SJSA1 (cell line): ENCODE measurements at places on chromosomes 2 and 18. TPM values are rescaled to one million over a fixed set of nuclear protein-coding genes. Genes with fewer than 3 reads are reported as not detected.

DNA sequence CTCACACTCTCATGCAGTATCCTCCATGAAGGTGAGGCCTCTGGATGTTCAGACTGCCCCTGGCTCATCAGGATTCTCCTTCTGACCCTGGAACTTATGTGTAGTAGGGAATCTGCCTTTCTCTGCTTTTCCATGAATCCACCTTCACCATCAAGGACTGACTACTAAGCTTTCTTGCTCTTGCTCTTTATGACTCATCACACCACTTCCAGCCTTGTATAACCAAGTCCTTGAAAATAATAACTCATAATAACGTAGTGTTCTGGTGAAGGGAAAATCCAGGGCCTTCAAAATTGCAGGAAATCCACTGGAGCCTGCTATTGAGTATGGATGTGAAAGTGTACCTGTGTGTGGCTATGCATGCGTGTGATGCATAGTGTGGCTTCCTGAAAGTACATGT, 11.3 kb upstream of the KCNS3 start:
- no peaks in the 10 kb centered on the region for H3K4me1 ChIP-seq
- H3K36me3 ChIP-seq: no peaks in the 10 kb centered on the region
- H3K4me3 ChIP-seq: no peak overlapping the region

DNA sequence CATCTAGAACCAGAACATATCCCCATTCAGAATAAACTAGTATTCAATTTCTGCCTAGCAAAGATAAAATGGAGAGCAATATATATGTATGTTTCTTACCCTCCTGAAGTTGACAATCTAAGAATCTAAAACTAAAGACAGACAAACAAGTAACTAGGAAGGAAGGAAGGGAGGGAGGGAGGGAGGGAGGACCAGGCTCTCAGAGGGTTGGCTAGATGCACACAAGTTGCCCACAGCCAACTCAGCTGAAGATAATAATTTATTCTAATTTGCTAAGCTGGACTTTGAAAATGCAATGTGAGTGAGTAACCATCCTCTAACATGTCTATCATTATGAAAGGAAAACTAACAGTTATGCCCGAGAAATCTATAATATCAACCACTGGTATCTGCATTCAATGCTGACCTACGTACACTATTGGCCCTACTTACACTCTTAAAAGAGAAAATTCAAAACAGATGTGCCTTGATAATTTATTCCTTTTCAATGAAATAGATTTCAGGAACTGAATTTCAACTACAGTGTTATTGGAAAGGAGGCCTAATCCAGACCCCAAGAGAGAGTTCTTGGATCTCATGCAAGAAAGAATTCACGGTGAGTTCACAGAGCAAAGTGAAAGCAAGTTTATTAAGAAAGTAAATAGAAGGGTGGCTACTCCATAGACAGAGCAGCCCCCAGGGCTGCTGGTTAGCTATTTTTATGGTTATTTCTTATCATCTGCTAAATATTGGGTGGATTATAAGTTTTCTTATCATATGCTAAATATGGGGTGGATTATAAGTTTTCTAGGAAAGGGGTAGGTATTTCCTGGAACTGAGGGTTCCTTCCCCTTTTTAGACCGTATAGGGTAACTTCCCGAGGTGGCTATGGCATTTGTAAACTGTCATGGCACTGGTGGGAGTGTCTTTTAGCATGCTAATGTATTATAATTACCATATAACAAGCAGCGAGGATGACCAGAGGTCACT, 288.5 kb upstream of the SLC39A10 start:
- no peak for DNase-seq
- H3K4me1 ChIP-seq: peaks cover 15% of the 10 kb centered on the region
- H3K27me3 ChIP-seq: no peaks in the 10 kb centered on the region
- H3K27ac ChIP-seq: no peak overlapping the region
- H3K4me3 ChIP-seq: no peak overlapping the region

- peaks cover 11% of the 10 kb centered on the region; the same call in 1 of the 2 replicates for H3K4me1 ChIP-seq
- H3K36me3 ChIP-seq: no peaks in the 10 kb centered on the region
- DNase-seq: no peak
- no peak overlapping the region for H3K4me3 ChIP-seq
- H3K27ac ChIP-seq: no peak overlapping the region; the same call in 1 of the 2 replicates
Observed at GRCh38 chr2:23828986-23829385, 97.9 kb downstream of the ATAD2B start.

DNA sequence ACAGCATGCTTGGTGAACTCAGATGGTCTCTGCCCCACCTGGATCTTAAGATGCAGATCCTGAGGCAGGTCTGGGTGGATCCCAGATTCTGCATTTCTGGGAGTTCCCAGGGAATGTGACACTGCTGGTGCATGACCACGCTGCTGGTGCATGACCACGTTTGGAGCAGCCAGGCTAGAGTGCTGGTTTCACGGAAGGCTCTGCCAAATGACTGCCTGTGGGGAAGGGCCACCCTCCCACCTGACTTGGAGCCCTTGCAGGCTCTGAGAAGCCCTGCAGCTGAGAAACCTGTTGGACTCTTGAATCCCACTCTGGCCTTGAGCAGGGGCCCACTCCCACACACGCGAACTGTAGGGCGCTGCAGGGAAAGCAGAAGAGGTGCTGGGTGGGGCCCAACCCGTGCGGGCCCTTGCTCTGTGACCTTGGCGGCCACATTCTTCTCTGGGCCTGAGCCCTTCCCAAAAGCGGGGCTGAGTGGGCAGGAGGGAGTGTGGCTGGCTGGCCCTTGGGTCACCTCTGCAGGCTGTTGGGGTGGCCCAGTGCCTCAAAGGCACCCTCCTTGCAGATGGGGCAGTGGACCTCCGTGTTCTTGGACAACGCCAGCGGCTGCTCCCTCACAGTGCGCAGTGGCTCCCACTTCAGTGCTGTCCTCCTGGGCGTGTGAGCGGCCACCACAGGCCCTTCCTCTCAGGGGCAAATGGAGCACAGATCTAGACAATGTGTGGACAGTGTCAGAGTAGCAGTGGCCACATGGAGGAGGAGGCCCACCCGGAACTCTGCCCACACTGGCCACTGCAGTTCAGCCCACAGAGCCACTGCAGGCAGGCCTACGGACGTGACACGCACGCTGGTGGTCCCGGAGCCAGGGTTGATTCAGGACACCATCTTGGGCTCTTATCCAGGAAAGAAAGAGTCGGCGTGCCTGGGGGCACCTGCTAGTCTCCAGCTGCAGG, 7.9 kb downstream of the ERFE start:
- no peak for DNase-seq
- H3K36me3 ChIP-seq: peaks cover 39% of the 10 kb centered on the region
- H3K4me3 ChIP-seq: no peak overlapping the region
- H3K27me3 ChIP-seq: no peaks in the 10 kb centered on the region
- peaks cover 46% of the 10 kb centered on the region for H3K4me1 ChIP-seq

DNA sequence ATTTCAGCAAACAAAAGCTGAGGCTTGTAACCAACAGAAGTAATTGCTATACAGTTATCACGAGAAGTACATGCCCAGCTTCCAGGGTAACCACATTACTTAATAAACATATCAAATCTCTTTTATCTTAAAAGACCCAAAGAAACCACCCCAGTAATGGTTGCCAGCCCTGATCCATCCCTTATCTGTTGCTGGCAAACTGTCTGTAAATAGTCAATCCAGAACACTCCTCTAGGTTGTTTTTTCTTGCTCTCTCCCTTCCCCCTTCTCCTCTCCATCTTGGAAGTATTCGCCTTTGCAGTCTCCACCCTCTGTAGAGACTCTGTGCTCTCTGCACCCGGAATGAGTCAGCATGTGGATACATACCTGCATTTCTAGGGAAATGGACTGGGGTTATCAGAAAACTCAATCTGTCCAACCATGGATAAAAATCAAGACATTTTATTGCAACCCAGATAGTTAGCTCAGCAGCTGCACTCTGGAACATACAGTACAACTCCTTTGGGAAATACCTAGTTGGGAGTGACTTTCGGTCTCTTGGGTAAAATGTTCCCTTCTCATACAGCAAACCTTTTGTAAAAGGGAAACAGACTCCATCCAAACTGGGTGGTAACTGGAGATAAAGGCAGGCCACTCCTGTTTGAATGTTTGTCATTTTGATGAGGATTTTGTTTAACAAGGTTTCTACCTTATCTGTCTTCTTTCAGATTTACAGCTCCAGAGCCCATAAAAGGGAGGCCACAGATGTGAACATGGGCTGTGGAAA, 123.5 kb upstream of the FOSL2 start:
- no peak overlapping the region for H3K27ac ChIP-seq
- no peaks in the 10 kb centered on the region for H3K36me3 ChIP-seq
- no peaks in the 10 kb centered on the region for H3K27me3 ChIP-seq
- H3K4me1 ChIP-seq: peaks cover 41% of the 10 kb centered on the region
- peak; percentile 29 for DNase-seq
- no peak overlapping the region for H3K4me3 ChIP-seq

DNA sequence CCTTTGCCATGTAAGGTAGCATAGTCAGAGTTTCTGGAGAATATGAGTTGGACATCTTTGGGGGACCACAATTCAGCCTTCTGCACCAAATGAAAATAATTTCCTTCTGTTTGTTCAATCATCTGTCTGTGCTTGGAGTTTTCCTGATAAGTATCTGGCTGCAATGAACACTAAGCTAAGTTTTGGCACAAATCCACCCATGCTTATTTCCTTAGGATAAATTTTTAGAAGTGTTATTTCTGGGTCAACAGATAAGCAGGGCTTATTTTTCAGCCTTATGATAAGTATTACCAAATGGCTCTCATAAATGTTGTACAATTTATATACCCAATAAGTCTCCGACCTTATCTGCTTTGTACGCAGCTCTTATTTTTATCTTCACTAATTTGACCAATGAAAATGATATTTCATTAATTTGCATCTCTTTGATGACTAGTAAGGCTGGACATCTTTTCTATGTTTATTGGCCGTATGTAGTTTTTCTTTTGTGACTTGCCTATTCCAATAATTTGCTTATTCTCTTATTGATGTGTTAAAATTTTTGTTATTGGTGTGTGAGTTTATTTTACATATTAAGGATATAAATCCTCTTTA, 59.2 kb downstream of the TGFA start:
- peaks cover 11% of the 10 kb centered on the region; the same call in 1 of the 2 replicates for H3K27me3 ChIP-seq
- H3K4me1 ChIP-seq: no peaks in the 10 kb centered on the region
- H3K36me3 ChIP-seq: no peaks in the 10 kb centered on the region
- no peak for DNase-seq

- no peaks in the 10 kb centered on the region for H3K27me3 ChIP-seq
- no peak for DNase-seq
- H3K27ac ChIP-seq: no peak overlapping the region
- no peaks in the 10 kb centered on the region for H3K4me1 ChIP-seq
- H3K4me3 ChIP-seq: no peak overlapping the region
- peaks cover 62% of the 10 kb centered on the region for H3K36me3 ChIP-seq
Observed at GRCh38 chr2:8794923-8795825, 42.2 kb downstream of the KIDINS220 start.

GRCh38 chr18:62085756-62086155, 101.1 kb downstream of the PIGN start:
- no peaks in the 10 kb centered on the region for H3K27me3 ChIP-seq
- no peak for DNase-seq
- no peaks in the 10 kb centered on the region for H3K36me3 ChIP-seq
- no peak overlapping the region for H3K4me3 ChIP-seq

- no peak overlapping the region for H3K4me3 ChIP-seq
- no peak overlapping the region for H3K27ac ChIP-seq
- H3K27me3 ChIP-seq: peaks cover 5% of the 10 kb centered on the region; the same call in 1 of the 2 replicates
- peak; percentile 65 for DNase-seq
- H3K36me3 ChIP-seq: no peaks in the 10 kb centered on the region
- peaks cover 17% of the 10 kb centered on the region for H3K4me1 ChIP-seq
Observed at GRCh38 chr2:241950413-241951315, 81.1 kb downstream of the RTP5 start.

DNA sequence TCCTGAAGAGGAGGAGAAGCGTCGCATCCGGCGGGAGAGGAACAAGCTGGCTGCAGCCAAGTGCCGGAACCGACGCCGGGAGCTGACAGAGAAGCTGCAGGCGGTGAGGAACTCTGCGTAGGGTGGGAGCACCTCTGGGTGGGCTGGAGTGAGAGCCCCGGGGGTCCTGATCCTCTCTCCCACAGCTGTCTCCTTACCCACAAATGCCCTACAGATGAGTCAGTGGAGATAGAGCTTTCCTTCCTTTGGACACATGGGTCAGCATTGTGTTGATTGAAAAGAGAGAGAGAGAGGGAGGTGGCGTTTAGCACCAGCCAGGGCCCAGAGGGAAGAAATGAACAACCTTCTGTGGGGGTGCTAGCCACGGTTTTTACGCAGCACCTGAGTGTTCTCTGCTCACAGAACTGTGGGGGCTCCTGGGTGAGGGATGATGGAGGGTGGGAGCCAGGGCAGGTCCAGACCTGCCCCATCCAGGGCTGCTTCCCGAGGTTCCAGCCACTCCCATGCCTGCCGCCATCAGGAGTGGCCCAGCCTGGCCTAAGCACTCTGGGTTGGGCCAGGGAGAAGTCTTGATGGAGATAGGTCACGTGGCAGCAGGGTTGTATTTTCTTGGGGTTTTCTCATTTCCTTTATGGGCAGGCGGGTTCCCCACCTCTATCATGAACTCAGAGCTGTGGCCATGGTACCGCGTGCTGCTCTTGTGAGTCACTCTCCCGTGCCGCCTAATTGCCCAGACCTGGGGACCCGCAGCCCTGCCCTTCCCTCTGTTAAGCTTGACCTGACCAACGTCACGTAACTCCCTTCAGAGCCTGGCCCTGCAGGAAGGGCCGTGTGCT, 16.3 kb downstream of the FOSL2 start:
- peak overlapping the region; percentile 95 for H3K27ac ChIP-seq
- H3K4me3 ChIP-seq: no peak overlapping the region
- peak; percentile 85 for DNase-seq
- H3K4me1 ChIP-seq: peaks cover 47% of the 10 kb centered on the region

The C2orf72 gene
- total RNA-seq: 0.41 TPM in 1 of 2 replicates, not detected in the other

The GTF3C2 gene
- total RNA-seq: 36.2 and 46.4 TPM in 2 replicates

The ZNF521 gene
- 0.16 and 0.34 TPM in 2 replicates for total RNA-seq

The LRP1B gene
- total RNA-seq: 0.08 TPM in 1 of 2 replicates, not detected in the other

The NEB gene
- 0.03 TPM in 1 of 2 replicates, not detected in the other for total RNA-seq

The IL1RL2 gene
- not detected in 2 replicates for total RNA-seq

The AQP12B gene
- not detected in 2 replicates for total RNA-seq

The NPC1 gene
- 28.4 and 38.7 TPM in 2 replicates for total RNA-seq
